ENCODE measurements at places on chromosomes 13 and 19. TPM values are rescaled to one million over a fixed set of nuclear protein-coding genes. Genes with fewer than 3 reads are reported as not detected.

Gene DLL3
- total RNA-seq, result 1.6 TPM

Gene VSTM2B
- total RNA-seq, result not detected

DNA sequence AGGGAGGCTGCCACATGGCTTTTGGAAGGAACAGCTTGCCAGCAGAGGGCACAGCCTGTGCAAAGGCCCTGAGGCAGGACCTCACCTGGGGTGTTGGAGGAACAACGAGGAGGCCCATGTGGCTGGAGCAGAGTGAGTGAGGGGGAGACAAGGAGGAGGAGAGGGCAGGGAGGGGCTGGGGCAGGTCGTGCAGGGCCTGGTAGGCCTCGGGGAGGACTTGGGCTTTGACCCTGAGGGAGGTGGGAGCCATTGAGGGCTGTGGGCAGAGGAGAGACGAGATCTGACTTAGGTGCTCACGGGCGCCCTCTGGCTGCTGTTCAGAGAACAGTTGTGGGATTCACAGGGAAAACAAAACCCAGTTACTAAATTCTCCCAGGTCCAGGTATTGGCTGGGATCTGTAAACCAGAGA lies 25.2 kb downstream of the ZNRF4 start:
- DNase-seq, result no peak
- H3K4me3 ChIP-seq, result no peak overlapping the region
- H3K27ac ChIP-seq, result no peak overlapping the region
- peaks cover 18% of the 10 kb centered on the region for H3K27me3 ChIP-seq
- H3K36me3 ChIP-seq, result no peaks in the 10 kb centered on the region
- no peaks in the 10 kb centered on the region for H3K4me1 ChIP-seq

DNA sequence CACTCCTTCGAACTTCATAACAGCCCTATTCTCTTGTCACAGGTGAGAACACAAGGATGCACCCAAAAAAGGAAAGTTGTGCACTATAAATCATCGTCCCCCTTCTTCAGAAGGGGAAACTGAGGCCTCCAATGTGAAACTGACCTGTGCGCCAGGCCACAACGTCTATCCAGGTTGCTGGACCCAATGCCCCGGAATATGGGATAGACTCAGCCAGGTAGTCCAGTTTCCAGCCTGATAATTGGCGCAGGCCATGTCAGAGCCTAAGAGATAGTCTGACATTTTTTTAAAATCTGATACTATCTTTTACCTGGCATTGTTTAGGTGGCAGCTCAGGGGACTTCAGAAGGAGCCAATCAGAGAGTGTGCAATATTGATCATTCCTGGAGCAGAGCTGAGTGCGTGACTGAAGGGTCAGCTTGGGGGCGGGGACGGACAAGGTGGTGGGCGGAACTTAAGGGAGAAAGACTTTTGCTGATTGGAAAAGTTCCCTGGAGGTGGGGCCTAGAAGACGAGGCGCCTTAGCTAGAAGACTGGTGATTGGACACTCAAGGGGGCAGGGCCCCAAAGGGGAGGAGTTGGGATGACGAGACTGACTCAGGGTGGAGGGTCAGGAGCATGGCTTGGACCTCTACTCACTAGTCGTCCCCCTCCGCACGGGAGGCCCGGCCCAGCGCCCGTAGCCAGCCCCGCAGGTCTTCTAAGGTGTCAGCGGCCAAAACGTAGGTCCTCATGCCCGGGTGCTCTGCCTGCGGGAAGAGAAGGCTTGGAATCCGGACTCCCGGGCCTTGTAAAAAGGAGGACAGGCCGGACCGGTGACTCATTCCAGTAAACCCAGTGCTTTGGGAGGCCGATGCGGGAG lies 8.5 kb downstream of the PLEKHA4 start:
- H3K36me3 ChIP-seq, result no peaks in the 10 kb centered on the region
- no peaks in the 10 kb centered on the region for H3K27me3 ChIP-seq
- peaks cover 2% of the 10 kb centered on the region for H3K4me1 ChIP-seq
- no peak for DNase-seq
- H3K4me3 ChIP-seq, result no peak overlapping the region

GRCh38 chr13:67219113-67219512 lies 11.0 kb downstream of the PCDH9 start:
- H3K27me3 ChIP-seq, result peaks cover 2% of the 10 kb centered on the region
- no peak overlapping the region for H3K4me3 ChIP-seq
- H3K27ac ChIP-seq, result no peak overlapping the region

- peaks cover 27% of the 10 kb centered on the region for H3K36me3 ChIP-seq
- H3K4me3 ChIP-seq, result no peak overlapping the region
- H3K27ac ChIP-seq, result no peak overlapping the region
- H3K4me1 ChIP-seq, result peaks cover 43% of the 10 kb centered on the region
- DNase-seq, result no peak
Measured at GRCh38 chr13:28653111-28653510, 5.8 kb upstream of the POMP start.

Measured in activated T-helper 2 cell treated with anti-CD3 and anti-CD28 coated beads, Interferon-gamma antibody, Interleukin-2, Interleukin-4, amounts not matched to agents 10 μg/mL and 5 μg/mL and 100 μg/mL, durations not matched to agents 14 hours and 24 hours and 36 hours (primary cell).